ENCODE measurements at places on chromosomes 7 and 10.

GRCh38 chr7:24700521-24701260 is 56.6 kb downstream of the GSDME start:
- DNase-seq, result no peak

- no peak for DNase-seq
Measured at GRCh38 chr10:8057636-8058273, 3.3 kb downstream of the GATA3 start.

- no peak for DNase-seq
Measured at GRCh38 chr10:124665980-124666379, 78.2 kb downstream of the FAM53B start.

GRCh38 chr10:30398788-30399187 is 35.2 kb upstream of the MAP3K8 start:
- DNase-seq, result no peak

GRCh38 chr10:104501864-104502579 is 139.1 kb upstream of the SORCS3 start:
- no peak for DNase-seq

DNA sequence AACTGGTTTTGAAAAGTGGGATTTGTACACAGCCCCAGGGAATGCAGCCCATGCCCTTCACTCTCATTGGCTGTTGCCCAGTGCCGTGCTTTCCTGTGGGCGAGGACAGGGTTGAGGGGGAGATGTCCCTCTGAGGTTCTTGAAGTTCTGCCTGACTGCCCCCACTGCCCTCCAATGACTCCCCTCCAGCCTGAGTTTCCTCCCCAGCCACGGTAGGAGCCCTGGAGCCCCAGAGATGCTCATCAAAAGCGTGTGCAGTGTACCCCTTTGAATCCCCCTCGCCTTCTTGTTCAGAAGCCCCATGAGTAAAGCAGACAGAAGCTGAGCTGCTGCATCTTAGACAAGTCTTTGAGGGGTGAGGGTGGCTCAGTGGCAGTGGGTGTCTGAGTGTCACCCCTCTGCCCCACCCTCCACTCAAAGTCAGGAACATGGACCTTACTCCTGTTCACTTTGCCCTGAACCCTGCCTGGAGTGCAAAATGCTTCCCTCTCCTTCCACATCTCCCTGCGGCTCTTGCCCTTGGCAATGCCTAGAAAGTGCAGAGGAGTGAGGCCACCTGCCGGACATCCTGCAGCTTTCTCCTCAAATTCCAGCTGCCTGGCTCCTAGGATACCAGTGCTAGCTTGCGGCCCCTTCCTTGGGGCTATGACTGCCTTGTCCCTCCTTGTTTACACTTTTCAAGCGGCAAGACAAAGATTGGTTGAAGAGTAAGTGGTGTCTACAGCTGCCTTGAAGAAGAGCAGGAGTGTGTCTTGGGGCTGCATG is 19.9 kb downstream of the FAM241B start:
- no peak for DNase-seq

DNA sequence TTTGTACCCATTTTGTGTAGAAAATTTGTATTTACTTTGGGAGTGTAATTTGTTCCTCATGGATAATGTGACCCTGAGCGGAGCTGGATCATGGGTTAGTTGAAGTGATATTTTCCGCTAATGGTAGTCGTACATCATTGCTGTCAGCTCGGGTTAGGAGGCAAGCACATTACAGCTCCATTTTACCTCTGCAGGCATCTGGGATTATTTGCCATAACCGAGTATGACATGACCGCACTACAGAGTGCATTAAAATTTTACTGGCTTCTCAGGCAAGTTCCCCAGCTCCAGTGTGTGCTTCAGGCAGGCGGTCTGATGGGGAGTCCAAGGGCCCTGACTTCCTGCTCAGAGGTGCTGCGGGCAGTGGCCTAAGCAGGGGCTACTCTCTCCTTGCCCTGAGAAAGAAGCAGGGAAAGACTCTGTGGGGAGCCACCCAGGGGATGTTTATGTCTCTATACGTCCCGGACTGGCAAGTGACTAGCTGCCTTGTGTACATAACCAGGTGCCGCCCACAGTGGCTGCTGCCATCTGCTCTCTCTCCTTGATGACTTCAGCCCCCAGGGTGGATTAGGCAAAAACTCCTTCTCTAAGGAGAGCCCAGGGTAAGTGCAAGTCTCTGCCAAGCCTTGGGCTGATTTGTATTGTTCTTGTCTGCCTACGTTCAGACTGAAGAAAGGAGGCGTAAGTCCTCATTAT is 685.3 kb upstream of the GALNT17 start:
- DNase-seq, result no peak

DNA sequence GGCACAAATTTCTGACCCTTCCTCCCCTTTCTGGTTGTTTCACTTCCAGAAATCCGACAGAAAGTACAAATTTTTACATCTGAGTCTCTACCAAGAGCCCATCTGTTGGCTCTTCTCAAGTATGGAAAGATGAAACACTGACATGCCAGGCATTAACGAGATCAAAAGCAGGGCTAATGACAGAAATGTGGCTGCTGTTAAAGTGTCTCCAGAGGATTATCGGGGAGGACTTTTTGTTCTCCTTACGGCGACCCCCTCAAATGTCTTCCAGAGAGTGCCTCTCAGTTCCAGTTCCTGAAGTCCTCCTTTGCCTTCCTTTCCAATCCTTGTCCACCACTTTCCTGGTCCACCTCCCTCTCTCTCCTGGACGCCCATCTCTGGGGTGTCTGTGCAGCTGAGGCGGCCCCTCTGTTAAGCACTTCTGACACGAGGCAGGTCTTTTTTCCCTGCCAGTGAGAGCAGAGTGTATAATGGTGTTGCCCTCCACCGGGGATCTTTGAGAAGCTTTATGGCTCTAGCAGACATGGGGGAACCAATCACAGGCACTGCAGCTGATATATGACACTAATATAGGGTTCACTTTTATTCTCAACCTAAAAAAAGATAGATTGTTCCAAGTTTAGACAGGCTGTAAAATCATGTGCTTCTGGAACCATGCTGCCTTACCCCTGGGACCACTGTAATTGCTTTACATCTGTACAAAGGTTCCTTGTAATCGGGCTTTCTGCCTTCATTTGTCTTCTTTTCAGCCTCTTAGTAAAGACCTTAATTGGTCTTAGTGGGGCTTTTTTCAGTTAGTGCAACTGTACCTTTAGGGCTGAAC is 757.1 kb downstream of the AUTS2 start:
- DNase-seq, result no peak

DNA sequence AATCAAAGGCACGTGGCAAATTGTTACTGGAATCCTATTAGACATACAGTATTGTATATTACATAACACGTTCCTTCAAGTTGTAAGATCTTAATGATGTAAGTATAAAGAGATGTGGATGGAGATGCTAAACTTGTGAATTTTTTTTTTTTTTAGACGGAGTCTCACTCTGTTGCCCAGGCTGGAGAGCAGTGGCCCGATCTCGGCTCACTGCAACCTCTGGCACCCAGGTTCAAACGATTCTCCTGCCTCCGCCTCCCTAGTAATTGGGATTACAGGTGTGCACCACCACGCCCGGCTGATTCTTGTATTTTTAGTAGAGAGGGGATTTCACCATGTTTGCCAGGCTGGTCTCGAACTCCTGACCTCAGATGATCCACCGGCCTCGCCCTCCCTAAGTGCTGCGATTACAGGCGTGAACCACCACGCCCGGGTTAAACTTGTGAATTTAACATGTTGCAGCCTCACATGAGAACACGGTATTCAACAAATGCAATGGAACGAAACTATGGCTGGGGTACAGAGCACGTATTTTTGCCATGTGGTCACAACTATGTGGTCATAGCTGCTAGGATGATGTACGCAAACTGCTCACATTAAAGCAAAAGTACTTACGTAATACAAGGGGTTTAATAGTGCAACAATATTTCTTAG is 818 bp upstream of the SUPV3L1 start:
- DNase-seq, result no peak

GRCh38 chr10:96690755-96691730 is 29.3 kb downstream of the PIK3AP1 start:
- DNase-seq, result no peak

DNA sequence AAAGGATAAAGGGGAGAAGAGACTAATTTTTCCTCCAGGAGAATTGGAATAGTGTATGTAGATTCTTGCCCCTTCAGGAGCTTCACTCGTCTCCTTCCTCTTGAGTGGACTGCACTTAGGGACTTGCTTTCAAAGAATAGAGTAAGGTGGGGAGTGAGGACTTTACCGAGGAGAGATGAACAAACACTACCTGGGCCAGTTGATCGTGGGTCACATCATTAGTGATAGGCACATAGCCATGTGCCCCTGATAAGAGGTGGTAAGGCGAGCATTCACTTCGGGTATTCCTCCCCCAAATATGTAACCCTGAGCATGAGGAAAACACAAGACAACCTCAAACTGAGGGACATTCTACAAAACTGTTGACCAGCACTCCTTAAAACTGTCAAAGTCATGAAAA is 14.6 kb upstream of the KIFBP start:
- DNase-seq, result no peak

DNA sequence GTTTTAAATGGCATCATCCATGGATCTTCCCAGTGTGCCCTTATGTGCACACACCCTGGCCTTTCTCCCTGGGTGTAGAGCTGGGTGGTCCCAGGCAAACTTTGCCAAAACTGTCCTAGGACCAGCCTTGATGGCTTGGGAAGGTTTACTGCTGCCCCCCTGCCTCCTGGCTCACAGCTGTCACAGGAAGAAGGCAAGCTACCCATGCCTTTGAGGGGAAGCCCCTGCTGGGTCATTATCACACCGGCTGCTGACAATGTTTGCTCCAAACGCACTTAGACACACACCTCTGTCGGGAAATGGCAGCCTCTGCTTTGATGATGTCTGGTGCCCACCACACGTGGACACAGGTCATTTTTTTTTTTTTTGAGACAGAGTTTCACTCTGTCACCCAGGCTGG is 25.2 kb upstream of the FIGNL1 start:
- DNase-seq, result no peak

- no peak for DNase-seq
Measured at GRCh38 chr10:52220947-52221346, 93.1 kb upstream of the DKK1 start.

Measured in substantia nigra (tissue), 51 donors.